SW480 (cell line): ENCODE measurements at places on chromosomes 7 and 10.
A peak's percentile ranks its signal among the peaks of the same experiment; 100 is the strongest.

- no peak for DNase-seq
Measured at GRCh38 chr10:6607778-6608177, 27.7 kb upstream of the PRKCQ start.

DNA sequence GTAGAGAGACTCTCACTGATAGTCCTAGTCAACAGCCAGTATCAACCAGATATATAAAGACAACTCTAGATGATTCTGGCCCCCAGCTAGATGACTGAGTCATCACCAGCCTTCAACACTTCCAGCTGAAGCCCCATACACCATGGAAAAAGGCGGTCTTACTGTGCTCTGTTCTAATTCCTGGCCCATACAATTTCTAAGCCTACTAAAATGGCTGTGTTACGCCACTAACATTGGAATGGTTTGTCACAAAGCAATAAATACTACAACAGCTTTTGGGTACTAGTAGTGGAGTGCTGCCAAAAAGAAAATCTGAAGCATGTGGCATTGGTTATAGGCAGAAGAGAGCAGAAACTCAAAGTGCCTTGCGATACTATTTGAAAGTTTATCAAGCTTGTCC lies 13.0 kb upstream of the TES start:
- DNase-seq, result no peak

DNA sequence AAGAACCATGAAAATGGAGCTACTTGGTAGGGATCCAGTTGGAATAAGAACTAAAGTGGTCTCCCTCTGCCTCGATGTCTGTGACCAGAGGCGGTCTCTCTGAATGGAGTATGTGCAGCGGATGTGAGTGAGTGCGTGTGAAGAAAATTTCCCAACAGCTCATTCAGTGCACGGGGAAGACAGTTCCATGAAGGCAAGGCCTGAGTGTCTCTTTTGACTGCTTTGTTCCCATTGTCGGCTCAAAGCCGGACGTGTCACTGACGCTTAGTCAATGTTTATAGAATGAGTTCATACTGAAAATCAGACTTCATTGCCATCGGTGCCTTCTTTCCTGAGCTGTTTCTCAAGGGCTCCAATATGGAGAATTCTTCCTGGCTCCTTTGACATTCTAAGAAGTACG lies 55.3 kb upstream of the GRB10 start:
- no peak for DNase-seq

GRCh38 chr7:94761451-94761850 lies 105.5 kb upstream of the SGCE start:
- peak; percentile 46 for DNase-seq

- peak; percentile 6 for DNase-seq
Measured at GRCh38 chr7:138565451-138566114, 105.5 kb downstream of the TRIM24 start.

DNA sequence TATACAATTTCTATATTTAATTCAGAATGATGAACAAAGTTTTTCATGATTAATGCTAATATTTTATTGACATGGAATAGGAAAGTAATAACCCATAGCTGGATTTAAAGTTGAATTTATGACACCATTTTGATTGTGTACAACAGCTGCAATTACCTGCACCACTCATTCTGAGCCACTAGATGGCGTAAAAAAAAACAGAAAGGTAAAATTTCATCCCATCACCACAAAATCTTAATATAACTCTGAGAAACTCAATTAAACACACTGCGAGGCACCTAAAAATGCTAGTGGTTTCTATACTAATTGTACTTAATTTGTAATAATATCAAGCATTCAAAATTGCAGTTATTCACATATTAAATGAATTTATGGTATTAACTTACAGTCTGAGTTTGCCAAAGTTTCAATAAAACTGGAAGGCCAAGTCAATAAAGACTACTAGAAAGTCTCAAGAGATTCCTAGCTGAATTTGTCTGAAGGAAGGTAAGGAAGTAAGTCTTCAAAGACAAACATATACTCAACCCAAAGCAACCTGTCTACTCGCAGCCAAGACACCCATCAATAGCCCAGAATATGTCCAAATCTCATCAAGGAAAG lies 182.5 kb downstream of the SKAP2 start:
- peak; percentile 41 for DNase-seq

DNA sequence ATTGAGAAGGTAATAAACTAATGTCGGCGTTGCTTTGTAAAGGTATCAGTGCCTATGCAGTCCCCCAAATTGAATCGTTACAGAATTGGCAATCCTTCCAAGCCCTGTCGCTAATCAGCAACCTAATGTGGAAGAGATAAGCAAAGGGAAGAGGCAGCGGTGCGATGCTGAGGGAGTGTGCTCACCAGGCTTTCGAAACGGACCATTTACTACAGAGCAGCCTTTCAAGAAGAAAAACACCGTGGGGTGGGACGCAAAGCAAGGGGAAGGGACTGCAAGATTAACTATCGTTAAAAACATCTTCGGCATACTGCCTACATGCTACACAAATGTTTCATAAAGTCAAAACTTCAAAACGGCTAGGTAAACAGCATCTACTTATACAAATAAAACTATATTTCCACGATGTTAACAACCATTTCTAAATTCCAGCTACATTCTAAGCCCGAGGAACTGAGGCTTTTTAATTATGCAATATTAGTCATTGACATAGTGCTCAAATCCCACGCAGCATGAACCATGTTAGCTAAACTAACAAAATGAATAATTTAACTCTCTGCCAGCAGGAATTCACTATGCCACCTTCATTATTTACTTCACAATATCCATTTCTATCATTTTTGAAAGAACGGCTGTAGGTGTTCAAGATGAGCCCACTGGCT lies 85.2 kb downstream of the CHCHD3 start:
- DNase-seq, result no peak

DNA sequence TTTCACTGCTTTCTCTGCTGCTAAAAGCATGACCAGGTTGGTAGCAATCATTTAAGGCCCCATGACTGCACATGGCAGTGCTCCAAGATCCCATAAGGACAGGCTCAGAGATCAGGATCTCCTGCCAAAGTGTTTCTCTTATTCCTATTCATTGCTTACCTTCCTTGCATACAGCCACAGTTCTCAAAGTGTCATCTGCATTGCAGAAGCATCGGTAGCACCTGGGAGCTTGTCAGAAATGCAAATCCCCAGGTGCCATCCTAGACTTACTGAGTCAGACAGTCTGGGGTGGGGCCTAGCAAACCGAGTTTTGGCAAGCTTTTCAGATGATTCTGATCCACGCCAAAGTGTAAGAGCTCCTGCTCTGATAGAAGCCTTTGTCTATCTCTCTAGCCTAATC lies 489.0 kb upstream of the AUTS2 start:
- DNase-seq, result no peak

GRCh38 chr7:68537774-68538071 lies 1060.6 kb upstream of the AUTS2 start:
- DNase-seq, result no peak

DNA sequence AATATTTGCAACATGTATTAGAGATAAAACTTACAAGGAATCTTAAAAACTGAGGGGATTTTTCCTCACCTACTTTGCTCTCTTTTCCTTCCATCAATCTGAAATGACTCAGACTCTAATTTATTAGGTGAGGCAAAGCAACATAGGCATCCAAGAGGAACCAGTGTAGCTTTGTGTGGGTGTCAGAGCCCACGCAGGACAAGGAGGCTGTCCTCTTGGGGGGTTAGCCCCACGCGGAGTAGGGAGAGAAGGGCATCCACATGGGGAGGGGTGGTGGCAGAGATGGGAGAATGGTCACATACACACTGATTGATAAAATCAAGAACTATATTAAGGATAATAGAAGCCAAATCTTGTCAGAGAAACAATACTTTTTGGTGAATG lies 33.8 kb upstream of the ARMS2 start:
- no peak for DNase-seq

DNA sequence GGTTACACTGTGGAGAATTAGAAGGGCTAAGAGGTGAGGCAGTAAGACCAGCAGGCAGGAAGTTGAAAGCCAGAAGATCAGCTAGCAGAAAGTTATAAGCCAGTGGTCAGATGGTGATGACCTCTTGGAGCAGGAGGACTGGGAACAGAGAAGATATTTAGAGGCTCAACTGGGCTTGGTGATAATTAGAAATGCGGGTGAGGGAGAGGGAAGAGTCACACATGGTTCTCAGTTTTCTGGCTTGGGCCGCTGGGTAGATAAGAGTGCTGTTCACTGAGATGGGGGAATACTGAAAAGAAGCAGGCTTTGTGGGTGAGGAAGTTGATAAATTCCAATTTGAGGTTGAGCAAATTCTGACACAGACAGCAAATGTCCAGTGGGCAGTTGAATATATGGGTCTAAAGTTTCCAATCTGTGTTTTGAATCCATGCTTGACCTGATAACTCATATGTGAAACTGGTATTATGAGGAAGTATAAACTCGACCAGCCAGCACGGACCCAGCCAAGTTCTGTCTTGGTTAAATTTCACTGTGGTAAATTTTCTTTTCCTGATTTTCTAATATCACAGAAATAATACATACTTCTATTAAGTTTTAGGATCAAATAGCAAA lies 22.7 kb downstream of the LSMEM1 start:
- DNase-seq, result no peak
